Activated CD8-positive, alpha-beta T cell treated with anti-CD3 and anti-CD28 coated beads for 36 hours (primary cell): ENCODE measurements at places on chromosomes 4 and X.

DNA sequence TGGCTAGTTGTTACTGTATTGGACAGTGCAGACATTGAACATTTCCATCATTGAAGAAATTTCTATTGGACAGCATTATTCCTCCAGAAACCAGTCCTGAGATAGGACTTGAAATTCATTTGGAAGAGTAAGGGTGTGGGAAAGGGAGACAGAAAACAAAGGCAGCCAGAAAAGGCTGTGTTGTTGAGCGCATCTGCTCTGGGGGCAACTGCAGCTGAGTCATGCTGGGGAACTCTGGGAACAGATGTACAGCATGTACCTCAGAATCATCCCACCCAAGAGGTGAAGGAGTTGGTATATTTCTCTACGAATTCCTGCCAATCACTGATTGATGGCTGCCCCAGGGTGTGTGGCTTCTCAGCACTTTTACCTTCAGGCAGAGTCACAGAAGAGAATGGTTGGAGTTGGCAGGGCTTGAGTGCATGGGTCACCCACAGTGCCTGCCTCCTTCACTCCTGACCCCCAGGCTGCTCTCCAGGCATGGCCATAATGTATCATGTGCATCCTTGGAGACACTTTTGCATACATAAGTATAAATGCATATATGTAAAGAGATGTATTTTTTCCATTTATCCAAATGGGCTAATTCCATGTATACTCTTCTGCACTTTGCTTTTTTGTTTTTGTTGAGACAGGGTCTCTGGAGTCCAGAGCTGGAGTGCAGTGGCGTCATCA, 39.4 kb downstream of the GEMIN8 start:
- H3K4me1 ChIP-seq, result peaks cover 3% of the 10 kb centered on the region
- no peak for DNase-seq
- no peak overlapping the region for H3K27ac ChIP-seq
- H3K4me3 ChIP-seq, result no peak overlapping the region

GRCh38 chrX:129613596-129613995, 41.2 kb downstream of the APLN start:
- no peak overlapping the region for H3K4me3 ChIP-seq
- no peak for DNase-seq
- no peaks in the 10 kb centered on the region for H3K27me3 ChIP-seq
- H3K36me3 ChIP-seq, result no peaks in the 10 kb centered on the region
- H3K27ac ChIP-seq, result no peak overlapping the region

DNA sequence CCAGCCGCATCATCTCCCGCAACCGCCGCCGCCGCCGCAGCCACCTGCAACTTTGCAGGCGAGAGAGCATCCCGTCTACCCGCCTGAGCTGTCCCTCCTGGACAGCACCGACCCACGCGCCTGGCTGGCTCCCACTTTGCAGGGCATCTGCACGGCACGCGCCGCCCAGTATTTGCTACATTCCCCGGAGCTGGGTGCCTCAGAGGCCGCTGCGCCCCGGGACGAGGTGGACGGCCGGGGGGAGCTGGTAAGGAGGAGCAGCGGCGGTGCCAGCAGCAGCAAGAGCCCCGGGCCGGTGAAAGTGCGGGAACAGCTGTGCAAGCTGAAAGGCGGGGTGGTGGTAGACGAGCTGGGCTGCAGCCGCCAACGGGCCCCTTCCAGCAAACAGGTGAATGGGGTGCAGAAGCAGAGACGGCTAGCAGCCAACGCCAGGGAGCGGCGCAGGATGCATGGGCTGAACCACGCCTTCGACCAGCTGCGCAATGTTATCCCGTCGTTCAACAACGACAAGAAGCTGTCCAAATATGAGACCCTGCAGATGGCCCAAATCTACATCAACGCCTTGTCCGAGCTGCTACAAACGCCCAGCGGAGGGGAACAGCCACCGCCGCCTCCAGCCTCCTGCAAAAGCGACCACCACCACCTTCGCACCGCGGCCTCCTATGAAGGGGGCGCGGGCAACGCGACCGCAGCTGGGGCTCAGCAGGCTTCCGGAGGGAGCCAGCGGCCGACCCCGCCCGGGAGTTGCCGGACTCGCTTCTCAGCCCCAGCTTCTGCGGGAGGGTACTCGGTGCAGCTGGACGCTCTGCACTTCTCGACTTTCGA, 654 bp downstream of the ATOH1 start:
- peaks cover 80% of the 10 kb centered on the region for H3K27me3 ChIP-seq
- no peak overlapping the region for H3K27ac ChIP-seq
- peaks cover 2% of the 10 kb centered on the region for H3K36me3 ChIP-seq
- no peak overlapping the region for H3K4me3 ChIP-seq
- H3K4me1 ChIP-seq, result peaks cover 13% of the 10 kb centered on the region

- H3K36me3 ChIP-seq, result peaks cover 36% of the 10 kb centered on the region
- H3K27me3 ChIP-seq, result no peaks in the 10 kb centered on the region
- no peaks in the 10 kb centered on the region for H3K4me1 ChIP-seq
- no peak overlapping the region for H3K4me3 ChIP-seq
- no peak for DNase-seq
These were observed 226.0 kb downstream of the RASL11B start for GRCh38 chr4:53088152-53088551.

GRCh38 chr4:174036576-174036975, 246.9 kb downstream of the FBXO8 start:
- no peak overlapping the region for H3K27ac ChIP-seq
- DNase-seq, result no peak
- no peaks in the 10 kb centered on the region for H3K27me3 ChIP-seq
- no peaks in the 10 kb centered on the region for H3K4me1 ChIP-seq

- H3K4me3 ChIP-seq, result no peak overlapping the region
- no peak for DNase-seq
- no peak overlapping the region for H3K27ac ChIP-seq
- peaks cover 13% of the 10 kb centered on the region for H3K36me3 ChIP-seq
- no peaks in the 10 kb centered on the region for H3K4me1 ChIP-seq
These were observed 54.0 kb downstream of the METTL14 start for GRCh38 chr4:118739022-118739713.

GRCh38 chr4:48681856-48682255, 98.2 kb downstream of the FRYL start:
- H3K4me1 ChIP-seq, result peaks cover 42% of the 10 kb centered on the region
- peaks cover 15% of the 10 kb centered on the region for H3K36me3 ChIP-seq
- H3K27ac ChIP-seq, result peak overlapping the region; percentile 6
- no peak overlapping the region for H3K4me3 ChIP-seq
- no peaks in the 10 kb centered on the region for H3K27me3 ChIP-seq

DNA sequence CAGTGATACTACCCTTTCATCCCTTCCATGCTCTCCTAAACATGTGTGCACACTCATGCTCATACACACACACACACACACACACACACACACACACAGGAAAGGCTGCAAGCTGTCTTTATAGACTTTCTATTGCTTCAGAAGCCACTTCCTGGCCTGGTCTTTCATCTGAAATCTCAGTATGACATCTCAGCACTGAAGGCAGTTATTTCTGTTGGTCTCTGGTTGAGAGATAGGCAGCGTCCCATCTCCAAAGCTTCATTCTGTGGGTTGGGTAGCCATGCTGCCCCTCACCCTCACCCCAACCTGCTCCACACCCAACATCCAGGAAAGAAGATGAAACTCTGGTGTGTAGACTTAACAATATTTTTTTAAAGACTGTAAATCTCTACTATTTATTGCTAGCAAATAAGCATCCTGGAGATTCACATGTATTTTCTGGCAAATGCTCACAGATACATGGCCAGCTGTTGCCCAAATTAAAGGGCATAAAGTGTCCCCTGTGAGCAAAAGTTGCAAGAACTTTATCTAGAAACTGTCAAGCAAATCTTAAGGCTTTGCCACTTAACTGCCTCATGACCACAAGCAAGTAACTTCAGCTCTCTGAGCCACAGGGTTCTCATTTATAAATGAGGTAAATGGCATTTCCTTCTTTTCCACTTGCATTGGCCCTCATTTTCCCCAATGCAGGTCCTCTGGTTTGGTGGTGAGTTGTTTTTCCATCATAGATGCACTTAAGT, 189.8 kb upstream of the AFF2 start:
- peak; percentile 79 for DNase-seq
- H3K27me3 ChIP-seq, result no peaks in the 10 kb centered on the region
- H3K36me3 ChIP-seq, result no peaks in the 10 kb centered on the region
- peak overlapping the region; percentile 89 for H3K27ac ChIP-seq

- no peak overlapping the region for H3K4me3 ChIP-seq
- no peak overlapping the region for H3K27ac ChIP-seq
- H3K4me1 ChIP-seq, result no peaks in the 10 kb centered on the region
- DNase-seq, result no peak
These were observed 1522.9 kb downstream of the PCDH18 start for GRCh38 chr4:136009258-136009832.

DNA sequence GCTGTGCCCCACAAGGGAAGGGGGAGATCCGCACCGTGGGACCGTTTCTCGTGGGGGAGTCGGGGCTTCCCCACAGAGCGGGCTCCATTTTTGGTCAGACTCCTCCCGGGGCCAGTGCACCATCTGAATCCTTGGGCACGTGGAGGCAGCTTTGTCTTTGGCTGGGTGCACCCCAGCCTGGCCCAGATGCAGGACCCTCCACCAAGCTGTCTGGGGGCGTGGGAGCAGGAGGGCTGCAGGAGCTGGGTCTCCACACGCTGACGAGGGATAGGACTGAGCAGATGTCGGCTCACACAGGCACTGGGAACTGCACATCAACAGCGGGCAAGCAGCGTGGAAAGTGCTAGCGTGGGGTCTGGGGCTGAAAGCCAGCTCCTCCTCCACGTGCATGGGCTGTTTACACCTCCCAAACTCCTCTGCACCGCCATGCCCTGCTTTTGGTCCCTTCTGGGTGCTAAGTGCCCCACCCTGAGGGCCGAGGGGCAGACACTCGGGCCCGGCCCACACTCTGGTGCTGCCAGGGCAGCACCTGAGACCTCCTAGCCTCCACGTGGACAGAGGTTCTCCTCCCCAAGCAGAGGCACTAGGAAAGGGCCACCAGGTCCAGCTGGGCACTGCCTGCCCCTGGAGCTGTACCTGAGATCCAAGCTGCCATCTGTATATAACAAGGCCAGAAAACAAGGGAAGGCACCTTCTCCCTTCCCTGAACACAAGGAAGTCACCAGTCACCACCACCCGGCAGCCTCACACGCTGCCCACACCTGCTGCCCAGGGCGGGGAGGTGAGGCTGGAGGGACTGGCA, 13.8 kb downstream of the DGKQ start:
- no peaks in the 10 kb centered on the region for H3K27me3 ChIP-seq
- H3K4me1 ChIP-seq, result no peaks in the 10 kb centered on the region
- no peak overlapping the region for H3K27ac ChIP-seq
- peaks cover 3% of the 10 kb centered on the region for H3K36me3 ChIP-seq

DNA sequence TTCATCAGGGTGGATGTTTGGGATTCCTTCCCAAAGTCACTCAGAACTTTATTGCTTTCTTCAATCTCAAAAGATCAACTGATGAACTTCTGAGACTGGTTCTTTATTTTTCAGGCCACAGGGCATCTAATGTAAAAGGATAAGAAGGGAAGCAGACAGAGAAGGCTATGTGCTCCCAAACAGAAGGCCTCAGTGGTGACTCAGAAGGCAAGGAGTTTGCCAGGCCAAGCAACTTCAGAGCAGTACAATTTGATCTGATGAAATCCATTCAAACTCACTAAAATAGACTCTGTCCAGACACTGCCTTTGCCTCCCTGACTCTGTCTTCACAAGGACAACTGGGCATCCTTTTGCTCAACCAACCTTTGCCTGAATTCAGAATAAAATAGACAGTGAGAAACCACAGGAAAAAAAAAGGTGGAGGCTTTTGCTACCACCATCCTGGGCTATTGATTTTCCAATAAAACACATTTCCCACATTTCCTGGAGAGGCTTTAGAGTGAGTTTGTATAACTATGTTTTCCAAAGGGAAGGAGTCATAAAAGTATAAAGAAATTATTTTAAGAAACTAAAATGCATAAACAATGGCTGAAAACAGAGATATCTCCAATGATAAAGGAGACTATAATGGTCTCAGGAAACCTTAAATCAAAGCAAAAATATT, 55.2 kb downstream of the ARHGEF6 start:
- peaks cover 36% of the 10 kb centered on the region for H3K4me1 ChIP-seq
- peaks cover 36% of the 10 kb centered on the region for H3K36me3 ChIP-seq
- peak overlapping the region; percentile 11 for H3K27ac ChIP-seq
- no peak overlapping the region for H3K4me3 ChIP-seq
- DNase-seq, result no peak

DNA sequence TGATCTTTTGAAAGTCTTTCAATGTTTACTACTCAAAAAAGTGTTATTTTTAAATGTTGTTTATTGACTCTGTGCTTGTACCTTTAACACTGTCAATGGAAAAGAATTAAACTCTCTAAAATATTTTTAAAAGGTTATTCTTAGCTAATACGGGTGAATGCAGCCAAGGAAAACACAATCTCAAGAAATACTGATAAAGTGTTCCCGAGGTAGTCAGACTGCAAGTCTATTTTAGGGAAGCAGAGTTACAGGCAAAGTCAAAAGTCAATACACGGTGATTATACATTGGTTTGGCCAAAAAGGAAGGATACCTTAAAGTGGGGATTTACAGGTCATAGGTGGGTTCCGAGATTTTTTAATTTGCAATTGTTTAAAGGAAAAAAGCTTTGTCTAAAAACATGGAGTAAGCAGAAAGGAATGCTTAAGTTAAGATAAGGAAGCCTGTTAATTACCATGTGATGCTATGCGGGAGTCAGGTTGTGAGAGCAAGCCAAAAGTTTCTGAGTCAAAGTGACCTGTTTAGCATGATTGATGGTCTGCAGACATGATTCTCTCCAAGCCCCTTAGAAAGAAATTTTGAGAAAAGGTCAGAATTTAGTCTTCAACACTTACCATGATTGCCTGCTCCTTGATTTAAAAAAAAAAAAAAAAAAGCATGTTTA, 288.4 kb downstream of the KLHL4 start:
- no peak overlapping the region for H3K27ac ChIP-seq
- DNase-seq, result no peak
- no peaks in the 10 kb centered on the region for H3K4me1 ChIP-seq
- no peaks in the 10 kb centered on the region for H3K36me3 ChIP-seq
- H3K4me3 ChIP-seq, result no peak overlapping the region

GRCh38 chrX:27008486-27008885, 454.7 kb downstream of the PPP4R3C start:
- H3K4me3 ChIP-seq, result no peak overlapping the region
- H3K27ac ChIP-seq, result no peak overlapping the region
- H3K4me1 ChIP-seq, result no peaks in the 10 kb centered on the region
- no peaks in the 10 kb centered on the region for H3K27me3 ChIP-seq

GRCh38 chr4:18318682-18319388, 297.3 kb upstream of the LCORL start:
- H3K27me3 ChIP-seq, result peaks cover 10% of the 10 kb centered on the region
- no peak overlapping the region for H3K27ac ChIP-seq
- no peak for DNase-seq
- H3K4me3 ChIP-seq, result no peak overlapping the region
- H3K36me3 ChIP-seq, result no peaks in the 10 kb centered on the region

- H3K4me1 ChIP-seq, result no peaks in the 10 kb centered on the region
- no peak for DNase-seq
- H3K4me3 ChIP-seq, result no peak overlapping the region
- no peaks in the 10 kb centered on the region for H3K27me3 ChIP-seq
- H3K36me3 ChIP-seq, result no peaks in the 10 kb centered on the region
- no peak overlapping the region for H3K27ac ChIP-seq
These were observed 146.3 kb downstream of the RTL9 start for GRCh38 chrX:110504947-110505346.

GRCh38 chrX:23952984-23953907, 45.4 kb downstream of the CXorf58 start:
- no peaks in the 10 kb centered on the region for H3K36me3 ChIP-seq
- DNase-seq, result peak; percentile 59
- peak overlapping the region; percentile 90 for H3K27ac ChIP-seq
- peaks cover 15% of the 10 kb centered on the region for H3K4me1 ChIP-seq
